ENCODE measurements at places on chromosomes 7 and 10.
A peak's percentile ranks its signal among the peaks of the same experiment; 100 is the strongest.

GRCh38 chr7:83547526-83547925 is 101.4 kb downstream of the SEMA3E start:
- no peak for DNase-seq

DNA sequence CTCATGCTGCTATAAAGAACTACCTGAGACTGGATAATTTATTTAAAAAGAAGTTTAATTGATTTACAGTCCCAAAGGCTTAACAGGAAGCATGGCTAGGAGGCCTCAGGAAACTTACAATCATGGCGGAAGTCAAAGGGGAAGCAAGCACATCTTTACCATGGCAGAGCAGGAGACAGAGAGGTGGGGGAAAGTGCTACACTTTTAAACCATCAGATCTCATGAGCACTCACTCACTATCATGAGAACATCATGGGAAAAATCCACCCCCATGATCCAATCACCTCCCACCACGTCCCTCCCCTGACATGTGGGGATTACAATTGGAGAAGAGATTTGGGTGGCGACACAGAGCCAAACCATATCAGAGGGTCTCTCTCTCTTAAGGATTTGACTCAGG is 108.6 kb upstream of the PODXL start:
- no peak for DNase-seq

DNA sequence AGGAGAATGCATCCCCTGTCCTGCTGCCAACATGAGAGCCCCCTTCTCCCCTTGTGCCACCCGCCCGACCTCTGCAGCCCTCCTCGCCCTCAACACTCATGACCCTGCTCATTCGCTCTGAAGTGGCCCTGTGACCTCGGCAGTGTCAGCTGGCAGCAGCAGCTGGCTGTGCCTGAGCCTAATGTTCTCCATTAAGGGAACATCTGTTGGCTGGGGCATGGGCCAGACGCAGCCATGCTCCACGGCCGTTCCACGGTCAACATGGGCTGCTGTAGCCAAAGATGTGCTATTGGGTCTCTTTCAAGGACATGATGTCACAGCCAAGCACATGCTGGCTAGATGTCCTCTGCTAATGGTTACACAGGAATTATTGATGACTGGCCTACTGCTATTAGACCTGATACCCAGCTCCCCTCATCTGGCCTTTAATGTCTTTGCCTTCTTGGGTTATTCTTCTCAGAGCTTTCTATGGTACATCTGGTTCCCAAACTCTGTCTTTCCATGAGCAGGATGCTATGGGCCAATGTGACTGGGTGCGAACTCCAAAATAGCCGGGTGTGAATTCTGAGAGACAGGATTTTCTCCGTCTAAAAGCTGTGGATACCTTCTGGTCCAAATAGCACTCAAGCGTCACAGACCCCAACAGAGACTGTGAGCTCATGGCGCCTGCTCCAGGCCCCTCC is 22.4 kb downstream of the ADCYAP1R1 start:
- no peak for DNase-seq

GRCh38 chr7:24685708-24686107 is 71.6 kb downstream of the GSDME start:
- no peak for DNase-seq

GRCh38 chr7:117164620-117165019 is 158.2 kb downstream of the WNT2 start:
- DNase-seq: no peak

DNA sequence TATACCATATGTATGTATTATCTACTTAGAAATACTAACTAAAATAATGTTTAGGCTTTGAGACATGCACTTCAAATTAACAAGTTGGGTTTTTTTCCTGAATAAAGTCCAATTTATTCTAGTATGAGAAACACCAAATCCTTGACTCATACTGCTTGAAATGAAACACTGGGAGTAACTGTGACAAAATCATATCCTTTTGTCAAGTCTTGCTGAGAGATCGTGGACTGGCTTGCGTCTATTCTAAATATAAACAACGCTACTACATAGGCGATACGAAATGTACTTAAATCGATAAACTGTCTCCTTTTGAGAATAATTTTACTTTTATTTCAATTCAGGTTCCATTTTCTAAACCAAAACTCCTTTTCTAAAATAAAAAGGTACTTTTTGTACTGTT is 16.3 kb downstream of the SMURF1 start:
- DNase-seq: no peak

- no peak for DNase-seq
These were observed 18.8 kb downstream of the NUDT1 start for GRCh38 chr7:2260820-2261219.

GRCh38 chr7:132861424-132861823 is 220.5 kb downstream of the CHCHD3 start:
- DNase-seq: no peak

- no peak for DNase-seq
These were observed 42.5 kb upstream of the KCNMA1 start for GRCh38 chr10:77680065-77680464.

DNA sequence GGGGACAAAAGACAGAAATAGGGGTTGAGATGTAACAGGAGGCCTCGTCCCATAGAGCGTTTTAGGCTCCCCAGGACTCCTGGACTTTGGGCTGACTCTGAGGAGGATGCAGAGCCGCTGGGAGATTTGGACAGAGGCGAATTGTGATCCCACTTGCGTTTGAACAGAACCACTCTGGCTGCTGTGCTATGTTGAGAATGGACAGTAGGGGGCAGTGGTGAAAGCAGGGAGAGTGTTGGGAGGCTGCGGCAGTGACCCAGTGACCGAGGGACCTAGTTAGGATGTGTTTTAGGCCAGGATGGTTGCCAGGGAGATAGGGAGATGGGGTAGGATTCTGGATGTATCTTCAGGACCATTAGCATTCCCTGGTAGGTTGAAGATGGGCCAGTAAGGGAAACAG is 271.6 kb downstream of the CCDC3 start:
- DNase-seq: no peak

DNA sequence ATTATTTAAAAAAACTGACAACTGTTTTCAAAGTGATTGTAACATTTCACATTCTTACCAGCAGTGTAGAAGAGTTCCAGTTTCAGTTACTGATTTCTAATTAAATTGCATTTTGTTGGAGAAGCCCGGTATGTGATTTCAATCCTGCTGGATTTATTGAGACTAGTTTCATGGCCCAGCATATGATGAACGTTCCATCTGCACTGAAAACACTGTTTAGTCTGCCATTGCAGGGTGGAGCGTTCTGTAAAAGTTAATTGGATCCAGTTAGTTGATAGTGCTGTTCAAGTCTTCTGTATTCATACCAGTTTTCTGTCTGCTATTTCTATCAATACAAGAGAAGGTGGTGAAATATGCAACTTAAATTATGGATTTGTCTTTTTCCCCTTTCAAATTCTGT is 37.3 kb upstream of the CCNY start:
- no peak for DNase-seq

DNA sequence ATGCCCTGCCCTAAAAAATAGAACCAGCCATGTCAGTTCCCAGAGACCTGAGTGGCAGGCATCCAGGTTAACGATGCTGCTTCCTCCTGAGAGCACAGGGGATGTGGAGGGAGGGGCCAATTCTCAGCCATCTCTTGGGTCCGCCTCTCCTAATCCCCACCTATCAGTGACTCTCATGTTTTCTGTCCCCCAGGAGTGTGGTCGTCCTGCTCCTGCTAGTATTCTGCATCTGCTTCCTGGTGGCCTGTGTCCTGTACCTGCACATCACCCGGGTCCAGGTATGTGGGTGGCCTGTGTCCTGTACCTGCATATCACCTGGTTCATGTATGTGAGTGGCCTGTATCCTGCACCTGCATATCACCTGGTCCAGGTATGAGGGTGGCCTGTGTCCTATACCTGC is 105.3 kb downstream of the ADCY1 start:
- DNase-seq: no peak

DNA sequence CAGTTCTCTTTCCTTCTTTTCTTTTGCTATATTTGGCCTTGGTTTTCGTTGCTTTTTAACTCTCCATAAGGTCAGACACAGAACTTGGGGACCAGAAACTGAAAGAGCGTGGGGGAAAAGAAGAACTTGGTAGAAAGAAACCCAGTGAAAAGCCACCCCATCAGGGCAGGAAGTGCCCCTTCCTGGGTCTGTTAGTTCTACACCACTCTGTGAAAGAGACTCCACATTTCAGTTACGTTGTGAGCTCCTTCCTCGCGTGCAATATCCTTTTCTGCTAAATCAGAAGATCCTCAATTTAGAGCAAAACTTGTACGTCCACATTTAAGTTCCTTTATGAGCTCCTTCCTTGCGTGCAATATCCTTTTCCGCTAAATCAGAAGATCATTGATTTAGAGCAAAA is 220.6 kb upstream of the FOXK1 start:
- DNase-seq: no peak

- DNase-seq: no peak
These were observed 2.4 kb upstream of the ARID5B start for GRCh38 chr10:61899069-61899531.

- DNase-seq: no peak
These were observed 73.0 kb downstream of the NHLRC2 start for GRCh38 chr10:113927440-113927839.

DNA sequence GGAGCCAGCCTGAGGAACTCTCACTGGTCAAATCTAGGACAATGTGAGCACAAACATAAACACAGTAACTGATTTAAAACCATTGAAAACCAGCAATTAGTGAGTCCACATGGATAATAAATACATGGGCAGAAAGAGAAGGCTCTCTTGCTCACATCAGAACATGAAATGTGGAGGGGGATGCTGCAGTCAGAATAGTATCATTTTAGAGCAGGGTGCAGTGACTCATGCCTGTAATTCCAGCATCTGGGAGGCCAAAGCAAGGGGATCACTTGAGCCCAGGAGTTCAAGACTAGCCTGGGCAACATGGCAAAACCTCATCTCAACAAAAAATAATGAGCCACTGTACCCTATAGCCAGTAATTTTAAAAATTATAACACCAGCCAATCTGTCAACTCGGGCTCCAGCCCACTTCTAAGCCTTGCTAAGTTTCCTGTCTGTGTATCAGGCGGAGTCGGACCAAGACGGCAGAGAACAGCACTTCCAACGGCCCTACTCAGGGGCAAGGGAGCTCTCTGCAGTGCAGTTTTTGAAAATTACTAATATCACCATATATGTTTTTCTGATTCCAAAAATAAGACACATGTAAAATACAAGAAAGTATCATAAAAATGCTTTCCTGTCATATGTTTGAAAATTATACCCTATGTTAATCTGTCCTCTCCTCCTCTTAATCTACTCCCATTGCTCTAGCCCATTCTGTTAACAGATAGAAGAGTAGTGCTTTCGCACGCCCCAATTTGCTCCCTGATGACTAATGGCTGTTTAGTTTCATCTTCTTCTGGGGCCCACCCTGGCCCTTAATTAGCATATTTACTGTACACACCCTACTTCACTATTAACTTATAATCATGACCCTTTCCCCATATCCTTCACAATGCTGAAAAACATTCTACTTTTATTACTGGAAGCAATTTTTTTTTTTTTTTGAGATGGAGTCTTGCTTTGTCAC is 17.1 kb downstream of the URGCP start:
- DNase-seq: no peak

GRCh38 chr7:75938921-75939320 is 24.0 kb downstream of the POR start:
- no peak for DNase-seq

DNA sequence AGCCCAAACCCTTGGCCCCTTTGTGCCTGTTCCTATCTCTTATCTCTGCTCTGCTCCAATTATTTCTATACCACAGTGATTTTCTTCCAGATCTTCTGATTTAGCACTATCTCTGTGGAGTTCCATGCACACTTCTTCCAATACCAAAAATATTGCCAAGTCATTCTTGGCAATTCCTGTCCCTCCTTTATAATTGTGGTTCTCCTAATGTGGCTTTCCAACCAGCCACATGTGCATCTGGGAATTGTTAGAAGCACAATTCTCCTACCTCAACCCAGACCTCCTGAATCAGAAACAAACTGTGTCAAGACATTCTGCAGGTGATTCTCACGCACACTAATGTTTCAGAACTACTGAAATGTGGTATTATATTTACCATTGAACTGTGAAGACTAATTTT is 447.8 kb upstream of the IGFBP3 start:
- DNase-seq: no peak

DNA sequence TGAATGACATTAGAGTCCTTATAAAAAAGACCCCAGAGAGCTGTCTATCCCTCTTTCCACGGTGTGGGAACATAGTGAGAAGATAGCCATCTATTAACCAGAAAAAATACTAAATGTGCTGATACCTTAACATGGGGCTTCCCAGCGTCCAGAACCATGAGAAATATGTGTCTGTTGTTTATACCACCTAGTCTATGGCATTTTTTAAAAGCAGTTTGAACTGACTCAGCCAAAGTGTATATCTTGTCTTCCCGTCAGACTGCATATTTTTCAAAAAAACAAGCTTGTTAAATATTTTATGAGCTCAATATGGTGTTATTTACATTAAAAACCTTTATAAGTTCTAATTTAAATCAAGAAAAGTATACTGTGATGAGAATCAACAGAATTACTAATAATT is 255.3 kb downstream of the HGF start:
- DNase-seq: no peak

- DNase-seq: no peak
These were observed 124.7 kb downstream of the CUBN start for GRCh38 chr10:17004801-17005380.

GRCh38 chr10:119209035-119209735 is 1.8 kb downstream of the GRK5 start:
- DNase-seq: peak; percentile 16

DNA sequence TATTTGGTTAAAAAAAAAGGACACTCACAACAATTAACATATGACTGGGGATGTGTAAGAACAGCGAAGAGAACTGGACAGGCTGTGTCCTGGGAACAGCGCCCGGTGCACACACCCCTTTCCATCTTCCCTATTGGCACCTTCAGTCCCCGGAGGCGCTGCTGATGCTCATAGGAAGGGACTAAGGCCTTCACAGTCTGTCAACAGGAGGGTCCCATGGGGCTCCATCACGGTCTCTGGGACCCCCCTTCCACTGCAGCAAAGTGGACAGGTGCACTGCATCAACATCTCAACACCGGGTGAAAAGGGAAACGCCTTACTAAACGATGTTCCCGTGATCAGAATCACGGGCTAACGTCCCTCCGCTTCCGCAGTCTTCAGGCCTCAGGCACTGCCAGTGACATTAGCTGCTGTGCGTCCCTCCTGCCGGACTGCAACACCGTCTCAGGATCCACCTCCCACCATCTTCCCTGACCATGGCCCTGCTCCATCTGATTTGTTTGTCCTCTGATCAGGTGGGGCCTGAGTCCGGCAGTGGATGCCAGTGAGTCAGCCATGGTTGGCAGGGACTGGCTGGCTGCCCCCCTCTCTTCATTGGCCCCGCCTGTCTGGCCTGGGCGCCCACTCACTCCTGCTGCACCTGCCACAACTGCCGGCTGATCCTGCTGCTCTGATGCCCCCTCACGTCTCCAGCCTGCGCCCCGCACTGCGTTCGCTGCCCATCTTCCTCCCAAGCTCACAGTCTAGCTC is 614.7 kb downstream of the DNAJB6 start:
- no peak for DNase-seq

- no peak for DNase-seq
These were observed 108.5 kb downstream of the CFTR start for GRCh38 chr7:117588352-117588794.

- no peak for DNase-seq
These were observed 75.9 kb downstream of the MDFIC start for GRCh38 chr7:114997487-114998404.
